Dorsolateral prefrontal cortex (tissue), 122 donors: ENCODE measurements at places on chromosomes 7 and 10. TPM values are rescaled to one million over a fixed set of nuclear protein-coding genes. Genes with fewer than 3 reads are reported as not detected.

DNA sequence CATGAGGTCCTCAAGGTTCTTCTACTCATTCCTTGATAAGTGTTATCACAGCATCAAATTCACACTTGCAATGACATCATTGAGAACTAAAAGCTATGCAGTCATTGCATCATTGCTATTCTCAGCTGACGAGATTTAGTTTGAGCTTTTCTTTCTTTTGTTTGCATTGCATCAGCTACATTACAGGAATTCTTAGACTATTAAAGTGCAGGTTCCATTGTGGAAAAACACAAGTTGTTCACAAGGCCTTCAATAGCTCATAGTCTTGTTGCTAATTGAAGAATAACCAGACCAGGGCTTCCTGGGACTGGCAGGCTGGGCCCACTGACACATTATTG, 139.3 kb downstream of the CXCL12 start:
- no peak for DNase-seq

DNA sequence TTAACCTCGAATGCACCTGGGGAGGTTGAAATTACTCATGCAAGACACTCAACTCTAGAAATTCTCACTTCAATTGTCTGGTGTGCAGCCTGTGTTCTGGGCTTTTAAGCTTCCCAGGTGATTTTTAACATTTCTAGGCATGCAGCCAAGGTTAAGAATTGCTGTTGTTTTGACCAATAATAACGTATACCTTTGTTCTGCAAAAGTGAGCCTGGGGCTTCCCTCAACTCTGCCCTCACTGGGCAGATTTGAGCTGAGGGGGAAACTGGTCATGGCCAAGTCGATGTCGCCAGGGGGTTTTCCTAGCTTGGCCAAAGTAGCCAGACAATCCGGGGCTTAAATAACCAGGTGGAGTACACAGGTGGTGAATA, 568 bp downstream of the PRSS2 start:
- no peak for DNase-seq

GRCh38 chr7:95304990-95305389, 19.3 kb downstream of the PON1 start:
- DNase-seq = no peak

Gene VSTM2A
- 197 TPM for total RNA-seq

DNA sequence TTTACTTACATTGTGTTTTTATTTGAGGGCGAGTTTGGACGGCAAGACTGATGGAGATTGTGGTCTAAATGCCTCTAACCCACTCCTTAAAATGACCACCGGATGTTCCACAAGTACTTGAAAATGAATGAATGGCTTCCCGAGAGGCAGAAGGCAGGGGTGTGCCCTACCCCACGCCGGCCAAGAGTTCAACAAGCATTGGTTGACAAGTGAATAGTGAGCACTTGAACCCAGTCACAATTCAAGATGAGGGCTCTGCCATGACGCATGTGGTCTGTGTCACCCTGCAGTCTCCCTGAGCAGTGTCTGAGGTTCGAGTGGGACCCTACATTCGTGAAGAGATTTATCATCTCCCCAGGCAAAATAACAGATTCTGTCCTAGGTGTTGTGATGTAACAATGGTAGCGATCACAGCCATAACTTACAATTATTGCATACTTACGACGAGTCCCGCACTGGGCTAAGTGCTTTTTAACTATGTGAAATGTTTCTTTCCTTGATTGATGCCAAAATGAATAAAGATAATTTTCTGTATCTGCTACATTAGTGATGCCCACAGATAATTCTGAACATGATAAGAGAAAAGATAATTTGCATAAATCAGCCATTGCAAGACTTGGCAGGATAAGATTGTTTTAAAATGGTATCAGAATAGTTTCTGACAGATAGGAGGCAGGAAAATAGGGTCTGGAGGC, 305.4 kb downstream of the WDR37 start:
- no peak for DNase-seq

- no peak for DNase-seq
Measured at GRCh38 chr7:107224374-107225223, 55.8 kb downstream of the HBP1 start.

DNA sequence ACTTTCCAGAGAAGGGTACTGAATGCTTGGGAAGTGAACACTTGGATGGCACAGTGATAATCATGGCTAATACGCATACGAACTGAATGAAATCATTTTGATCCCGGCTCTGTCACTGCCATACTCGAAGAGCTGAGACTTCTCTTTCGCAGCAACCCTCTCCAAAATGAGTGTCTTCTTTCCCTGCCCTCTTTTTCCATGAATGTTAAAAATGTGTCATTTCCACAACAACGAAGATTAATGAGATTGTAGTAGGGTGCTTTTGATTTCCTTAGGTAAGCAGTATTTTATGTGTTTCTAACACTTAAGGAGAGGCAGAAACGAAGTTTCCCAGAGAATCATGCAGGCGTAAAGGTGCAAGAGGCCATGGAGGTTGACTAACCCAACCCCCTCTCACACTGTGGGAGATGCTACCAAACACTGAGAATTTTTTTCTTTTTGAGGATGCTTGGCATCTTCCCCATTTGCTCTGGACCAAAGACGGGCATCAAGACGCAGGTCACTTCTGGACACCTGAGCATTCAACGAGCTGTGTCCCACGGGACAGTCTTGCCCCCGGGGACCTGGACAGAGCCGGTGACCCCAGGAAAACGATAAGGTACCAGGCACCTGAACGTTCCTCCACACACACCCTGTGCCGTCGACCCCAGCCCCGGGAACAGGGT, 823 bp downstream of the COPG2 start:
- no peak for DNase-seq

Gene COPS6
- total RNA-seq = 110 TPM

DNA sequence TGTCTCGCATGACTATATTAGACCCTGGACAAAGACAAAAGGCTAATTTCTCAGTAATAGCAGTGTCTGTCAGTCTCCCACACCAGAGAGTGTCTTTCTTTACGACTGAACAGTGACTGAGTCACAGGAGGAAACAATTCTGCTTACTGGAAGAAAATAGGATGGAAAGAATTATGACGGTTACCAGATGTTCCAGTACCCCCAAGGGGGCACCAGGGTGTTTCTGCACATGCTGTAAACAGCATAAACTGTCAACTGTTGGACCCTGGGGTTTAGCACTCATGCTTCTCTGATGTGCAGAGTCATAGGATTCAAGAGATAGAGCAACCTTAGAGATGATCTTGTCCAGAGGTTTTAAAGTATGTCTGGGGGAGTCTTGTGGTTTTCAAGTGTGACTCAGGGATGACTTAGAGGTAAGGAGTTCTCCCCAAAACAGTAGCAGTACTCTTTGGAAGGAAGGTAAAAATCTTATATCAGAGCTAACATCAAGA, 291.7 kb downstream of the THSD7A start:
- DNase-seq = no peak

Gene AGR3
- total RNA-seq = not detected

Gene CAMK1D
- 139 TPM for total RNA-seq

- DNase-seq = no peak
Measured at GRCh38 chr10:22253580-22253882, 35.7 kb upstream of the EBLN1 start.

Gene MMD2
- total RNA-seq = 30.7 TPM

DNA sequence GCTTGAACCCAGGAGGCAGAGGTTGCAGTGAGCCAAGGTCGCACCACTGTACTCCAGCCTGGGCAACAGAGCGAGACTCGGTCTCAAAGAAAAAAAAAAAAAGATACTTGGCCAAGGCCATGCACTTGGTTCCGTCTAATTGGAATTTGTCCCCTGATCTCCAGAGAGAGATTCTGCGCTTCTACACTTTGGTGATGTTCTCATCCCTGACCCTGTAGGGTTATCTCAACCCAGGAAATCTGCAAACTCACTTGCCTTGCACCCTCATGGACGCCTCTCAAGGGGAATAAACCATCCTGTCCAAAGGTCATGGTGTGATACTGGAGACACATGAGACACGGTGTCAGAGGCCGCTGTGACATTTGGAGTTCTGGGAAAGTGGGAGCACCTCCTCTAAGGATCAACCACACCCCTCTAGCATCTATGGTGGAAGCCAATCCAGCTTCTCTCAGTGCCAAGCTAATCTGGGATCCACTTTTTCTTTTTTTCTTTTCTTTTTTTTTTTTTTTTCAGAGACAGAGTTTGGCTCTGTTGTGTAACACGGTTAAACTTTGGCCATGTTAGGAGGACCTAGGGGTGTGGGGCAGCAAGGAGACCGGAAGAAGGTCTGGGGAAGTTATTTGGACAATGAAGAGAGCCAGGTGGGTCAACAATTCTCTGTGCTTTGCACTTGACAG, 7.8 kb upstream of the POR start:
- no peak for DNase-seq

DNA sequence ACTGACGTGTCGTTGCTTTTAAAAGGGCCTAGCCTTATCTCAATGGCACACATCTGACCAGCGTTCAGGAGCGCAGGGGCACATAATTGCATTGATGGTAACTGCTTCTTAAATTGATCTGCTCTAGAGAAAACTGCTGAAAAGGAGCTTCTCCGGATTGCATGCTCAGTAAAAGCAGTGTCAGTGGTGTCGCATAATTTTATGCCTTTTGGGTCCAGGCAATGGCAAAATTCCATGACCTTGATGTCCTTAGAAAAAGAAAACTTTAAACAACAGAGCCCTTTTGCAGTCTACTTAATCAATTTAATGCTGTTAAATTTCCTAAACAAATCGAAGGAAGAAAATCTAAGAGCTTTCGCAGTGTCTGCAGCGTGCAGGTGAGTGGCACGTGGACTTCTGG, 75.7 kb downstream of the PTPRE start:
- DNase-seq = no peak

DNA sequence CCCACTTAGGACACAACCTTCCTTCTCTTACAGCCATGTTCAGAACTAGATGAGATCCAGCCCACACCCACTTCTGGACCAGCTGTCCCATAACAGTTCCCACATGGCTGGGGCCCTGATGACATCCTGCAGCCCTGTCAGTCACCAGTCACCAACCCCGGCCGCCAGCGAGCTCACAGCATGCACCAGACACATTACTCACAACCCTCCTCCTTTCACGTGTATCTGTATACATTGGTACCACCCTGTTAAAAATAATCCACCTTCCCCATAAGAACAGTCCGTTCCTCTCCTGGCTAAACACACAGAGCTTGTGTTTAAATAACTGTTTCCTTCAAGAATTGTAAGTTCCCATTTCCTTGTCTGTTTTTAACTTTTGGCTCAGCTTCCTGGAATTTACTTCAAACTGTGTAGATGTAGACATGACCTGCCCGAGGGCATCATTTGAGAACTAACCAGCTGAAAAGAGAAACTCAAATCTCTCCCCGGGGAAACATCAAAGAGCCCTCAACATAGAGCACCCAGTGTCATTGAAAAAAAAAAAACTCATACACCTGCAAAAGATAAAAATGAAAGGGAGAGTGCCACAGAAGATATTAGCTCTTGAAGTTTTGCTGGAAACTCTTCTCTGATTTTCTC, 26.0 kb upstream of the PRLHR start:
- no peak for DNase-seq

- no peak for DNase-seq
Measured at GRCh38 chr10:63294781-63295180, 161.7 kb downstream of the NRBF2 start.

Gene ATP5F1C
- total RNA-seq = 166 TPM

Gene ACSM6
- total RNA-seq = not detected
